ENCODE measurements at places on chromosomes 2 and 18. TPM values are rescaled to one million over a fixed set of nuclear protein-coding genes. Genes with fewer than 3 reads are reported as not detected.

DNA sequence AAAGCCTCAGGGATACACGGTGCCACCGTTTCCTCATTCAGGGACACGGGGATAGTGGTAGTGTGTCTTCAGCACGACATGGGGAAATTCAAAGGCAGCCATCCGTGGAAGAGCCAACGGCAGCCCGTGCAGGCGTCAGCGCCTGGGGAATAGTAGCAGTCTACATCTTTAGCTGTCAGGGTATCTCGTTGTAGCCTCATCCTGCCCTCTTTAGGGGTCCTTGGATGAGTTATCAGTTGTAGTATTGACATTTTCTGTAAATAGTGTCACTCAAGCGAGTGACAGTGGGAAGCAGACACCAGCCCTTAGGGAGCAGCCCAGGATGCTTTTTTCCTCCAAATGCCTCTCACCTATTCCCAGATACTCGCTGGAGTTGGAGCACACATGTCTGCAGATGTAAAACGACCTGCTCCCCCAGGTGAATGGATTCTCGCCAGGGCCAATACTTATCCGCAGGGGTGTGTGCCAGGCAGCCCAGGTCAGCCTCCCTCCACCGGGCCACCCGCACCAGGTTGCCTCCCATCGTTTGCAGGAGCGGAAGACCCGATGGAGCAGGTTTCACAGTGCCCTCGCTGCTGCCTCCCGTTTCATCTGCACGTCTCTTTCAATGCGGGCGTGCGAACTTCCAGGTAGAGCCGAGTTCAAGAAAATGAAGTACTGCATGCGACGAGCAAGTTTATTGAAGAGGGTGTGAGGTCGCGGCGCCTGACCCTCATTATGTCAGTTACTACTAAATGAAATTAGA, 41.0 kb downstream of the AGAP1 start:
- no peaks in the 10 kb centered on the region for H3K4me1 ChIP-seq
- DNase-seq: no peak
- no peak overlapping the region for H3K4me3 ChIP-seq
- no peaks in the 10 kb centered on the region for H3K27me3 ChIP-seq
- H3K36me3 ChIP-seq: no peaks in the 10 kb centered on the region
- no peak overlapping the region for H3K27ac ChIP-seq

GRCh38 chr18:9973470-9973869, 59.7 kb downstream of the VAPA start:
- H3K27me3 ChIP-seq: no peaks in the 10 kb centered on the region
- no peak overlapping the region for H3K4me3 ChIP-seq
- H3K4me1 ChIP-seq: peaks cover 19% of the 10 kb centered on the region
- DNase-seq: no peak

DNA sequence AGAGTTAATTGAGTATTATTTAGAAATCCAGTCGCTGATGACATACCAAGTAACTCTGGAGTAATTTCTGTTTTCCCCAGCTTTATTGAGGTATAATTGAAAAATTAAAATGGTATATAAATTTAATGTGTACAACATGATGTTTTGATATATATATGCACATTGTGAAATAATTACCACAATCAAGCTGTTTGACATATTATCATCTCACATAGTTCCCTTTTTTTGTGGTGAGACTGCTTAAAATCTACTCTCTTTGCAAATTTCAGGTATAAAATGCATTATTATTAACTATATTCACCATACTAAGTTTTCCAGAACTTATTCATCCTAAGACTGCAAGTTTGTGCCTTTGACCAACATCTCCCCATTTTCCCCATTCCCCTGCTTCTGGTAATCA, 25.0 kb upstream of the SPAG16 start:
- no peak overlapping the region for H3K4me3 ChIP-seq
- H3K27ac ChIP-seq: no peak overlapping the region
- H3K4me1 ChIP-seq: no peaks in the 10 kb centered on the region

GRCh38 chr2:201072201-201072530, 365 bp downstream of the NDUFB3 start:
- H3K36me3 ChIP-seq: no peaks in the 10 kb centered on the region
- peaks cover 24% of the 10 kb centered on the region for H3K4me1 ChIP-seq
- H3K27me3 ChIP-seq: no peaks in the 10 kb centered on the region
- H3K4me3 ChIP-seq: peak overlapping the region; percentile 82
- no peak for DNase-seq
- H3K27ac ChIP-seq: peak overlapping the region; percentile 89

The SLC9A4 gene
- total RNA-seq: not detected

All from left lung (tissue), 14 donors.